Activated CD8-positive, alpha-beta T cell treated with anti-CD3 and anti-CD28 coated beads, Interleukin-2, amount 10 ng/mL, durations not matched to agents 7 days and 5 days (primary cell): ENCODE measurements at places on chromosomes 5 and 9.

GRCh38 chr5:51559339-51559738, 176.1 kb downstream of the ISL1 start:
- DNase-seq, result no peak

GRCh38 chr5:11076945-11077613, 316.0 kb upstream of the DAP start:
- no peak for DNase-seq

DNA sequence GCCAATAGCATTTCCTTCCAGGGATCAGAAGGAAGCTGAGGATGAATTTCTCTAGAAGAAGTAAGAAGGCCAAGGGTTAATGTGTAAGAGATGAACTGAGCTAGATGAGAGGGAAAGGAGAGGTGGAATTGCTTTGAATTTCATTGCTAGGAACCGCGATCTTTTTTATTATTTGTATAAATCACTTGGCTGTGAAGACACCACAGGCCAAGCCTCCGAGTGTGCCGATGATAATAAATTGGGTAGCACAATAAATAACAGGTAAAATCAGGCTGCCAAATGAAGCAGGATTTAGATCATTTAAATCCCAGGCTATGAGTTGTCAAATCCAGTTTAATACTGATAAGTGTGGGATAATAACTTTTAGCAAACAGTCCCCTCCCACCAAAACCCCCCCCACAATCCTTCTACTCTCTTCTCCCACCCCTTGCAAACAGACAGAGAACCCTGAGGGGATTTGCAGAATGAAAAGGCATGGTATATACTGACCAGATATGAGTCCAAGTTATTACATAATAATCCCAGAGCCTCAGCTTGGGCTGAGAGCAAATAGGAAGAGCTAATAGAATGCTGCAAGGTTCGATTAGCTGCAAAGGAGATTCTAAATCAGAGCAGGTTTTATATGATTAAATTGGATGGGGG, 143.5 kb downstream of the PPP2R2B start:
- no peak for DNase-seq

DNA sequence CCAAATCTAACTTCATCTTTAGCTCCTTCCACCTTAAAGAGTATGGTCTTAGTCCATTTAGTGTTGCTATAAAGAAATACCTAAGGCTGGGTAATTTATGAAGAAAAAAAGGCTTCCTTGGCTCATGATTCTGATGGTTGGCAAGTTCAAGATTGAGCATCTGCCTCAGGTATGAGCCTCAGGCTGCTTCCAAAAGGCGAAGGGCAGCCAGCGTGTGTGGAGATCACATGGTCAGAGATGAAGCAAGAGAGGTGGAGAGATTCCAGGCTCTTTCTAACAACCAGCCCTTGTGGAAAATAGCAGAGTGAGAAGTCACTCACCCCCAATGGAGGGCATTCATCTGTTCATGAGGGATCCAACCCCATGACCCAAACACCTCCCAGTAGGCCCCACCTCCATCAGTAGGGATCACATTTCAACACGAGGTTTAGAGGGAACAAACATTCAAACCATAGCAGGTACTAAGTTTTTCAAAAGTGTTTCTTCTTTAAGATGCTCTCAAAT, 225.9 kb downstream of the SGCD start:
- no peak for DNase-seq

GRCh38 chr5:144774197-144774596, 603.5 kb downstream of the KCTD16 start:
- DNase-seq, result no peak

DNA sequence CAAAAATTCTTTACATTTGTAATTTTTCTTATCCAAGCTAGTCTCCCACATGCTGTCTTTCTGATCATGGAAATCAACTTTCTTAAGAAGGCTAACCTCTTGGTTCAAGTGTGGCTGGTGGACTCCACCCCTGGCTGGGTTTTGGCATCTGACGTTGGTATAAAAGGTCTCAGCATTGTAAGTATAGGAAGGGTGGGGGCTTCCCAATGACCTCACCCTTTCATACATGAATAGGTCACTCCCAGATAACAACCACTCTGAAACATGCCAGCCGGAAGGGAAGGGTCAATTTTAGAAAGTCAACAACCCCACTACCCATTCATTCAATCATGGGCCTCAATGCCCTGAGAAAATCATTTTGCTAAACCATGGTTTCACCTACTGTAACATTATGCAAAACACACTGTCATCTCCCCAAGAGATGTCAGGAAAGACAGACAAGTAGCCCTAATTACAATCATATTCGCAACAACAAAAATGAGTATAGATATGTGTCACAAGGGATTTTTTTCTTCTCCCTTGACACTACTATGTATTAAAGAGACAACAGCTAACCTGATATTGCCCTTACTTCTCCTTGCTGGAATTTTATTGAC, 31.9 kb upstream of the PCSK5 start:
- no peak for DNase-seq

DNA sequence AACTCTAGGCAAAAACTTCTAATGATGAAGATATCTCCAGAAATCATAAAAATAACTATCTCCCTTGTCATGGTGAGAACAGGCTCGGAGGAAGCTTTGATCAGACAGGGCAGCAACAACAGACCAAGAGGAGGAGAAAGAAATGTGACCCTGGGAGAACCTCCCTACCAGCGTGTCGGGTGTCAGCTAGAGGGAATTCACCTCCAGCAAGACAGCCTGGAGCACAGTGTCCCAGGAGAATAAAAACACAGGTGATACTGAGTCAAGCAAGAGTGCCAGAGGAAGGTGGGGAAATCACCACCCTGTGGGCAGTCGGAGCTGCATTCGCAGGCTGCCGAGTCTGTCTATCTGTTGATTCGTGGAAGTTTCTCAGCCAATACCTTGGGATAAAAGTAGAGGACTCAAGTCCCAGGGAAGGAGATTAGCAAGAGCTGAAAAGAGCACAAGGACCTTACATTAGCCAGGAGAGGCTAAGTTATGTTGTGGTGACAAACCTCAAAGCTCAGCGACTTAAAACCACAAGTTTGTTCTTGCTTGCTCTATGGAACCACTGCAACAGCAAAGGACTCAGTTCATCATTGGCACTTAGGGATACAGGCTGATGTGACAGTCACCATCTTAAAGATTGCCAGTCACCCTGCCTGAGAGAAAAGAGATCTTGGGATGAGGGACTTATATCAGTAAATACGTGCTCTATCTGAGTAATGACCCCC, 598.3 kb downstream of the CCDC171 start:
- DNase-seq, result no peak

DNA sequence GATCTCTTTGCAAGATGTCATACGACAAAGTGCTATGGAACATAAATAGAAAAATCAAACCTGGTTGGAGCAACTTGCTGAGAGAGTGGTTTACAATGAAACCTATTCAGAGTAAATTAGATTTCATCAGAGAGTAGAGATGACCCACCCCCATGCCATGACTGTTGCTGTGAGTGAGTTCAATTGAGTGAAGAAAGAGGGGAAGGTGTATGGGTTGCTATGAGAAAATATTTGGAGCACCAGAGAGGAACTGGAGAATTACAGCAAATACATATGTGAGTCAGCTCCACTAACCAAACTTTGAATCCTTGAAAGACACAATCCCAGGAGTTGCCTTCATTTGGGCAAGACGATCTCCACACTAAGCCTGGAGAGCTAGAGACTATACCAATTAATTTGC, 217.2 kb downstream of the RFX3 start:
- DNase-seq, result no peak

DNA sequence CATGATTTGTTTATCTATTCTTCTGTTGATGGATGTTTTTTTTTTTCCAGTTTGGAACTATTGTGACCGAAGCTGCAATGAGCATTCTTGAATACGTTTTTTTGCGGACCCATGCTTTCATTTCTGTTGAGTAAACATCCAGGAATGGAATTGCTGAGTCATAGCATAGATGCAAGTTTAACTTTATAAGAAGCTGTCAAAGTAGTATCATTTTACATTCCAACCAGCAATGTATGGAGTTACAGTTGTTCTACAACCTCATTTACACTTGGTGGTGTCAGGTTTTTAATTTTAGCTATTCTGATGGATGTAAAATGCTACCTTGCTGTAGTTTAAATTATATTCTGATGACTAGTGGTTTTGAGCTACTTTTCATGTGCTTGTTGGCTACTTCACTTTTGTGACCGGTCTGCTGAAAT, 49.0 kb downstream of the NPR3 start:
- DNase-seq, result no peak

DNA sequence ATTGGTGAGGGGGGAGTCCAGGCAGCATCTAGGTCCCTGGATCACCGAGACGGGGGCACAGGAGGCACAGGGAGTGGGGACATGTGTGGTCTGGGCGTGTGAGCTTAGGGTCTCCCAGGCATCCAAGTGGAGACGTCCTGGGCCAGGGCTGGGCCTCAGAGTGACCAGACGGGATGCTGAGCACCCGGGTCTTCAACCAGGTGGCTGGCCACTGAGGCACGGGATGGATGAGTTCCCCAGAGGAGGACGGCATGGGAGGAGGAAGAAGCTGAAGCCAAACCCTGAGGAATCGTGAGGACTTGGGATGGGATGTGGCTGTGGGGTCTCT, 88.0 kb downstream of the LMX1B start:
- no peak for DNase-seq

- no peak for DNase-seq
Measured at GRCh38 chr5:139817362-139817761, 21.8 kb downstream of the PSD2 start.

- DNase-seq, result no peak
Measured at GRCh38 chr9:131062969-131063368, 33.4 kb upstream of the AIF1L start.

DNA sequence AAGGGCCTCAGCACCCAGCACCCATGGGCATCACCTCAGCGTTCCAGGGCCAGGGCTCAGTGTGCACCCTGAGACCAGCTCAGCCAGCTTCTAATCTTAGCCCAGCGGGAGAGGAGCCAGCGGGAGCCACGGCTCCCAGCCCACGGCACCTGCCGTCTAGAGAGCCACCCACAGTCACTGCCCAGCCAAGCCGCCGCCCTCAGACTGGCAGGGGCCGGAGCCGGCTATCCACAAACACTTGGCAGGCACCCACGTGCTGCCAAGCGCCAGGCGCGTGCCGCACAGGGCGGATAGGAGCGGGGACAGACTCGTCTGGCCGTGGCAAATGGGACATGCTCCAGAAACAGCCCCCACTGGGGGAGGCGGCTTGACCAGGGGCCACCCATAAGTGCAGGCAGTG, 18.6 kb downstream of the BRD3 start:
- DNase-seq, result no peak

- no peak for DNase-seq
Measured at GRCh38 chr5:69292306-69292705, 40.3 kb downstream of the CCDC125 start.

DNA sequence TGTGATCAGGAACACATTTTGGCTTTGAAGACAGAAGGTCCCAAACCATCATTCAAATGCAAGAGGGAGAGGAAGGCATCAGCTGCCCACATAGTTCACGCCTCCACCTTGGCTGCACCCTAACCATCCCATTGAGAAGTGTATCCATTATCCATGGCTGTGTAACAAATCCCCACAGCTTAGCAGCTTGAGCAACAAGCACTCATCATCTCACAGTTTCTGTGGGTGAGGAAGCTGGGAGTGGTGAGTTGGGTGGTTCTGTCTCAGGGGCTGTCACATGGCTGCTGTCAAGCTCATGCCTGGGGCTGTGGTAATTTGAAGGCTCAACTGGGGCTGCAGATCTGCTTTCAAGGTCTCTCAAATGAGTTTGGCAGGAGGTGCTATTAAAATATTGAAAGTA, 23.0 kb upstream of the CEP72 start:
- no peak for DNase-seq

DNA sequence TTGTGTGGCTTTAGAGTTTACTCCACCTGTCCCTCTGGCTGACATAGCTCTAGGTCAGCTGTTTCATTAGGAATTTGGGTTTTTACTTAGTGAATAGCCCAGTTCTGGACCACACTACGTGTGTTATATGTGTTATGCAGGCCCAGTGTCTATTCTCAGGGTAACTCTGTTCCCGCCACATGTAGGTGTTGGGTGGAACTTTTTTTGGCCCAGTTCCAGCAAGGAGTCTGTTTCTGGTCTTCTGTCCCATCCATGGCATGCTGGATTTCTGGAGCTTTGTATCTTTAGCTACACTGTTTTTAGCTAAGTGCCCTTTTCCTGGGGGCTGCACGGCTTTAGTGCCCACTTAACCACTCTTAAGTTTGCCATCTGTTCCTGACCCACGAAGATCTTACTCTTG, 15.5 kb downstream of the RMI1 start:
- no peak for DNase-seq

DNA sequence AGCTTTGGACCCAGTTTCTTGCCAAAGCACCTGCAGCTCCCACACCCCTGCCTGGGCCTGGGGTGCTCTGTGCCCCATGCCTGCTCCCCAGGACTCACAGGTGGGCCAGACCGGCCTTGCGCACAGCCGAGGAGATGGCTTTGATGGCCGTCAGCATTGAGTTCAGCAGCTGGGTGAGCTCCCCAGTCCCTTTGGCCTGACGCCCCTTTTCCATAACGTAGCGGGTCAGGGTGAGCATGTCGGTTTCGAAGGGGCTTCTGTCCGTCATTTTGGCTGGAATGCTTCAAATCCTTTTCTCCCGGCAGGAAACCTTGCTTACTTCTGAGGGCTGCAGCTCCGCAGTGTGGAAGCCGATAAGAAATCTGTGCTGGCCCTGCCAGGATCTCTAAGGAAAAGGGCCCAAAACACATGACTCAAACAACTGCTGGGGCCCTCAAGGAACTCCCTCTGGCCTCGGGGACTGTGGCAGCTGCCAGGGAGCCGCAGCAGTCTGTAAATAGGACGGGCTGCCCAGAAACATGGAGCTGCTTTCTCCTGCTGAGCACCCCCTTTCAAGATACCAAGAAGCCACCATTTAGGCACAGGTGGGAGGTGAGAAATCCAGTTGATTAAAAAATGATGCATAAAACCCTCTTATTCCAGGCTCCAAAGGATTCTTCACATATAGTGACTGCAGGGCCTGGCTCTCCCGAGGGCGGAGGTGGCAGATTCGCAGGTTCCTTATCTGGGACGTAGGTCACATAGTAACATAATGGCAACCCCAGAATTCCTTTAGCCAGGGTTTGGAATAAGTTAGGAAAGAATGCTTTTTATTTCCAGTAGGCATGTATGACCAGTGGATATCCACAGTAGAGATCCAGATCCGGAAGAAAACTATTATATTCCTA, at the start of gene FBP2:
TSS of gene FBP2 (minus strand) at position 366 of the 887 bp plus-strand sequence. CDS start at position 268, 98 bp downstream.
- DNase-seq, result no peak

DNA sequence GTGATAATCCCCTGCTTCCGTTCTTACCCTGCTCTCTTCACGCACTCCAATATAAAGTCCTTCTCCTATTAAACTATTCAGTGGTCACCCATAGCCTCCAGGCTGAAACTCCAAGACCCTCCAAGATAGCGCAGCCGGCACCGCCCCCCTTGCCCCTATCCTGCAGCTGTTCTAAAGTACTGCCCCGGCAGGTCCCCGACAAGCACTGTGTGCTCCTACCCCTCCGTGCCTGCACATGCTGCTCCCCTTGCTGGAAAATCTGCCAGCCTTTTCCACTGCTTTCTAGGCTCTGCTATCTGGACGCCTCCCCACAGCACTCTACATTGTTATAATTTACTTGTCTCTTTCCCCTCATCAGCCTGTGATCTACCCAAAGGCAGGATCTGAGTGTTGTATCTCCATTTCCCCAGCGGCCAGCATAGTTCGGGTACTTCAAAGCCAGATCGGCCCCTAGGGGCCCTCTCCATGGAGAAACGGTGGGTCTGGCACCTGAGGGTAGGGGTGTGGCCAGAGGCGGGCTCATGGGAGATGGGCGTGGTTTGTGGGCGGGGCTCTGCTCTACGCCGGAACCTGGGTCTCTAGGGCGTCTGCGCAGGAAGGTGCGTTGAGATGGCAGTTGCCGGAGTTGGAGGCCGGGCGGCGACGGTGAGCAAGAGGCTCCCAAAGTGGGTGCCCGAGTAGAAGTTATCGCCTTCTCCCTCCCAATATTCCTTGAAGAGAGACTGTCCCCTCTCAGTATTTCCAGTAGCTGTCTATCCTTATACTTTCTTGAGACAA, 83.5 kb upstream of the RUSC2 start:
- peak; percentile 38 for DNase-seq
